SJSA1 (cell line): ENCODE measurements at places on chromosomes 6 and 20.

GRCh38 chr6:16849988-16850680 is 88.9 kb upstream of the ATXN1 start:
- DNase-seq = no peak

- no peak for DNase-seq
Observed at GRCh38 chr6:112310439-112311125, 36.5 kb upstream of the RFPL4B start.

GRCh38 chr6:111603685-111604084 is 2.0 kb downstream of the TRAF3IP2 start:
- no peak for DNase-seq

GRCh38 chr6:146950351-146950835 is 253.8 kb upstream of the STXBP5 start:
- no peak for DNase-seq

GRCh38 chr20:59939879-59940128 is 301 bp downstream of the PPP1R3D start:
- DNase-seq = no peak

- peak; percentile 6 for DNase-seq
Observed at GRCh38 chr6:38973178-38974057, 75.2 kb upstream of the GLP1R start.

GRCh38 chr20:19697415-19697814 is 60.6 kb upstream of the RIN2 start:
- no peak for DNase-seq

GRCh38 chr20:44589537-44589936 is 7.2 kb downstream of the PKIG start:
- no peak for DNase-seq

DNA sequence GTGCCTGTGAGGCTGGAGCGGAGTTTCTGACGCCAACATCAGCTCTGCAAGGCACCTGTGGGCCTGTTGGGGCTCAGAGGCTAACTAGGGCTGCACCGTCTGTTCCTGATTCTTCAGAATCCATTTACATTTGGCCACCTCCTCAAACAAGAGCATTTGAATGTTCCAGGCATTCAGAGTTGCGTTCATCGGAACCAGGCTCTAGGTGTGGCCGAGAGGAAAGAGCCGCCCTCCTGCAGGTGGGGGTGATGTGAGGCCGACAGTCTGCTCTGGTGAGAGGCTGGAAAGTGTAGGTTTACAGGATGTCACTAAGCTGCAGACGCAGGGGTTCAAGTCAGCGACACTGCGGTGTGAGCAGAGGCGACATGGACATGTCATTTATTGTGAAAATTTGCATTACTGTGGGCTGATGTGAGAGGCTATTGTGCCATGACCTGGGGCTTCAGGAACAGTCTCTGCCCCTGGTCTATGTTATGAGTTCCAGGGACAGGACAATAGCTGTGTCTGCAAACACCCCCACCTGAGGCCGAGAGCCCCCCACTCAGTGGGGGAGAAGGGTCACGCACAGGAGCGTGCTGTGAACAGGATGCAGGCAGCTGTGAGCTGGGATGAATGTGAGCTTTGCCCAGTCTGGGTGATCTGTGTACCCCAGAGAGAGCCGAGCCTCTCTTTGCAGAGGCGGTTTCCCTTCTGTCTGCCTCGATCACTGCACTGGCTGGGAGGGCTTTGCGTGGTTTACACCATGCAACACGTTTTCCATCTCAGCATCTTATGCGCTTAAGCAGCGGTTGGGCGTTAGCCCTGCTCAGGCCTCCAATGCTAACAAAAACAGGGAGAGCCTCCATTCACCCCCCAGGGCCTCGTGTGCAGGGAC is 21.1 kb downstream of the SLCO4A1 start:
- DNase-seq = no peak

- DNase-seq = no peak
Observed at GRCh38 chr6:45009576-45009975, 318.6 kb upstream of the RUNX2 start.

- no peak for DNase-seq
Observed at GRCh38 chr6:30321692-30322388, 4.9 kb upstream of the TRIM39 start.

DNA sequence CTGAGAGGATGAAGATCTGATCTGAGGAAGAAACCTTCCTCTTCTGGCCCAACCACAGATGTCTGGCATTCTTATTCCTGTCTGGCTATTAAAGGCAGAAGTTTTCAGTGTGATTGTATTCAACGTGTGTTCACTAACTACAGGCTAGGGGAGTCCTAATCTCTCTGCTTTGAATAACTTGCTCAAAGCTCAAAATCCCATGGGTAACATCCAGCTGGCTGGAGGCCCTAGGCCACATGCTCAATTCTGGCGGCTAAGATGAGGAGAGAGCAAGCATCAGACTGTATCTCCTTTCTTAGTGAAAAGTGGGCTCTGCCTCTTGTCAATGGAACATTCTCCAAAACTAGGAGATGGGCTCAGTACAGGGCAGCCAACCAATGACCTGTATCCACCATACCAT is 478.0 kb downstream of the KIF16B start:
- DNase-seq = no peak

DNA sequence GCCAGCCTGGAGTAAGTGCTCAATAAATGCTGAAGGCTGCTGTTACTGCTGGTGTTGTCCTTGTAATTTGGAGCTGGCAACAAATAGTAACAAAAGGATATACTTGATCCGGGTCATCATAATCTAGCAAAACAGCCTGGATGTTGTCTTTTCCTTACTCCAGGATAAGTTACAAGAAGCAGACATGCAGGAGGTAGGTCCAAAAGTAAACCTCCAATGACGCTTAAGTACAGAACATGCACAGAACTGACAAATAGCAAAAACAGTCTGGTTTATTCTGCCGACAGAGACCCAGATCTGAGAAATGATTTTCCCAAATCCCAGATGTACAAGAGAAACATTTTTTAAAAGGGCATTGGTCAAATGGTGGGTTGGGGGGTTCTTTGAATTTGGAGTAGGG is 93.0 kb upstream of the KCNK16 start:
- no peak for DNase-seq

- no peak for DNase-seq
Observed at GRCh38 chr6:109343518-109343917, 38.7 kb downstream of the CD164 start.

DNA sequence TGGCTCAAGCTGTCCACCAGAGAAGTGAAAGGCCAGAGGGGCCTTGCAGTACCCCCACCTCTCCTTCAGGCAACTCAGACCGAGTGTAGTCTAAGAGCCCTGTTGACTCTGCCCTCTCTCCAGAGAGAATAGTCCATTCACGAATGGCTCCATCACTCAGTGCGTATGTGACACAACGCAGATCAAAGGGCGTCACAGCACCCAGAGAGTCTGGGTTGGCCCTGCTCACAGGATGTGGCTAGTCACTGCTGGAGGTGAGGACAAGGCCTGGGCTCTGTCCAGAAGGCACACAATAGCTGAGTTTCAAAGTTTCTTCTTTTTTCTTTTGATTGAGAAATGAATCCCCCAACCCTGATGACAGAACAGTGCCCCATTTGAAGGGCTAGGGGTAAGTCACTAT is 74.1 kb downstream of the TRMT11 start:
- DNase-seq = no peak

DNA sequence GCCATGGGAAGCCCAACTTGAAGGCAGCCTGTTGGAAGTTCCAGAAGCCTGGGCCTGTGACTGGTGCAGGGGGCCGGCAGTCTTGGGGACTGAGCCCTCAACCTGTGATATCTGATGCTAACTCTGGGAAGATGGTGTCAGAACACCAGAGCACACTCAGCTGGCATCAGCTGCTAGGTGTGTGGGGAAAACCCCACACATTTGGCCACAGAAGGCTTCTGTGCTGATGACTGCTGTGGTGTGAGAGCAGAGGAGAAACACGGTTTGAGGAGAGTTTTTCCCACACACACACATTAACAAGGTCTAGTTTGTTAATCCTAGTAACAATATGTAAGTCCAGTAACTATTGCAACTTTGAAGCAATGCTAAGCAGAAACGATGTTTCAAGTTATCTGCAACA is 78.0 kb downstream of the PSMB1 start:
- no peak for DNase-seq

DNA sequence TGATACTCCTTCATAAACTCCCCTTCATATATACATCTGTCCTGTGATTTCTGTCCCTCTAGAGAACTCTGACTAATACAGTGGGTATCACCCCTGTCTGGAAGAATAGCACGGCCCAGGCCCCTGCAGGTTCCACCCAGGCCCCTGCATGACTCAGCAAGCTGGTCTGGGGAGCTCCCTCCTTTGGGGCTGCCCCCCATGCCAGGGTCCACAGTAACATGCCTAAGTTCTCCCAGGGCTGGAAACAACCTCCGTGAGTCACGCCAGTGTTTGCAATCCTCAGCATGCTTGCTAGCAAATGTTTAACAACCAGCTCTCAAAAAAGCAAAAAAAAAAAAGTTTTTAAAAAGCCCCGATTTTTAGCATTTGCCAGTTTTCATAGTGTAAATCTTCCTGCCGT is 134.3 kb upstream of the CDH4 start:
- peak; percentile 47 for DNase-seq

DNA sequence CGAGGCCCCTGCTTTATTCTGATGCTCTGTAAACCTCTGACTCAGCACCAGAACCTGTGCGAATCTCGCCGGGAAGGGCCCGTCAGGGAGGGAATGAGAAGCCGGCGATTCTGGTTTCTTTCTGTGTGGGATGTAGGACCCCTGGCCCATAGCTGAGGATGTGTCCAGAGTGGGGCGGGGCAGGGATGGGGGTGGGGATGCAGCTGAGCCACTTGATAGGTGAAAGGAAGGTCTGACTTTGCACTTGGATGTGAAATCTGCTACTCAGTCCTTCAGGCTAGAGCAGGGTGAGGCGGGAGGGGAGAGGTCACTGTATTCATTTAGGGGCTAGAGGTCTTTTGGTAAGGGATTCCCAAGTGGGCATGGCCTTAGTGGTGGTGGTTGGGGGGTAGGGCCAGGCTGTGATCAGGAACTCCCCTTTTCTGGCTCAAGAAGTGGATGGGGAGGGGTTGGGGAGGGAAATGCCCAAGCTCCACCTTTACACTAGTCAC is 2.3 kb downstream of the TOX2 start:
- no peak for DNase-seq

- no peak for DNase-seq
Observed at GRCh38 chr20:24465730-24466129, 3.7 kb upstream of the SYNDIG1 start.

DNA sequence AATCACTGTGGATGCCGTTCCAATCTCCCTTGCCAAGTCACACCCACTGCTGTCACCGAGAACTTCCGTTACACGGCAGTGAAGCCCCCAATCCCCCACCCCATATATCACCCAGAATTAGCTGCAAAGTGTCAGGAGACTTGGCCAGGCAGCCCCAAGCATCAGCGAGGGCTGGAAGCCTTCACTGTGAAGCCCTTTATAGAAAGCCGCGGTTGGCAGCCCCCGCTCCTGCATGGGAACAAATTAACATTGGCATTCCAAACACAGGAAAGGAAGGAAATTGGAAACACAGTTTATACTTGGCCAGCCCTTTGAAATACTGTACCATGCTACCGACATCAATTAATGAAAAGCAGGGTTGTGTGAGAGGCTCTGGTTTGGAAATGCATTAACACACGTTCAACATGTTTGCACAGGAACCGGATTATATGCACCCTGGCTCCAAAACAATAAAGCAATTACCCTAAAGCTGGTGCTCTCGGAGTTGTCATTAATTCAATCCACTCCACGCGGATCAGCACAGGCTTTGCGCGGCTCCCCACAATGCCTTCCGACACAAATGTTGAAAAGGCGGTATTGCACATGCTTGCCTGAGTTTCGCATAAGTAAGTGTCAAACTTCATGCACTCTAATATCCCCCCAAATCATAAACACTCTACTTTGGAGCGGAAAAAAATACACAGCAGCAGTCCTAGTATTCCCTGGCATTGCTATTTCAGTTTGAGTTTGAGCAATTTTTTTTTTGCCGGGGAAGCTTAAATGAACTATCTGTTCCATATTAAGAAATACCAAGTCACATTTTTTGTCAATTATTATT is 7.1 kb downstream of the BMP7 start:
- no peak for DNase-seq

- no peak for DNase-seq
Observed at GRCh38 chr6:48973491-48973890, 489.6 kb downstream of the MMUT start.

- no peak for DNase-seq
Observed at GRCh38 chr6:126227833-126228702, 111.8 kb upstream of the CENPW start.

GRCh38 chr6:2830183-2830582 is 11.5 kb downstream of the SERPINB1 start:
- DNase-seq = no peak

- DNase-seq = peak; percentile 89
Observed at GRCh38 chr6:10369896-10370295, 45.0 kb downstream of the TFAP2A start.

DNA sequence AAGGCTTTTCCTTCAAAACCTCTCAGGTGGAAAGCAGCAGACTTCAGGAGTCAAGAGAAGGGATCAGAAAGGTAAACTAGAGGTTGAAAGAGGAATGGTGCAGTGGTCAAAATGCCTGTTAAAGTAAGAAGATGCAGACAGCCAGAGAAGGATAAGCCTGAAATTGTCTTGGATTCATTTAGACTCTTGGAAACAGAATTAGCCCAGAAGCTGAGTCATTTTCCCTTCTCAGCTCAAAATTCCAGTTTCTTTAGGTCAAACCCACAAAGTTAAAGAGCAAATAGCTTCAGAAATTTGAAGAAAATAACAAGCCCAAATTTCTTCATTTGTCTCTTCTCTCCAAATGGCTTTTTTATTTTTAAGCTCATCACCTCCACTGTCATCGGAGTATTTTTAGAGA is 73.9 kb downstream of the DHX35 start:
- no peak for DNase-seq

DNA sequence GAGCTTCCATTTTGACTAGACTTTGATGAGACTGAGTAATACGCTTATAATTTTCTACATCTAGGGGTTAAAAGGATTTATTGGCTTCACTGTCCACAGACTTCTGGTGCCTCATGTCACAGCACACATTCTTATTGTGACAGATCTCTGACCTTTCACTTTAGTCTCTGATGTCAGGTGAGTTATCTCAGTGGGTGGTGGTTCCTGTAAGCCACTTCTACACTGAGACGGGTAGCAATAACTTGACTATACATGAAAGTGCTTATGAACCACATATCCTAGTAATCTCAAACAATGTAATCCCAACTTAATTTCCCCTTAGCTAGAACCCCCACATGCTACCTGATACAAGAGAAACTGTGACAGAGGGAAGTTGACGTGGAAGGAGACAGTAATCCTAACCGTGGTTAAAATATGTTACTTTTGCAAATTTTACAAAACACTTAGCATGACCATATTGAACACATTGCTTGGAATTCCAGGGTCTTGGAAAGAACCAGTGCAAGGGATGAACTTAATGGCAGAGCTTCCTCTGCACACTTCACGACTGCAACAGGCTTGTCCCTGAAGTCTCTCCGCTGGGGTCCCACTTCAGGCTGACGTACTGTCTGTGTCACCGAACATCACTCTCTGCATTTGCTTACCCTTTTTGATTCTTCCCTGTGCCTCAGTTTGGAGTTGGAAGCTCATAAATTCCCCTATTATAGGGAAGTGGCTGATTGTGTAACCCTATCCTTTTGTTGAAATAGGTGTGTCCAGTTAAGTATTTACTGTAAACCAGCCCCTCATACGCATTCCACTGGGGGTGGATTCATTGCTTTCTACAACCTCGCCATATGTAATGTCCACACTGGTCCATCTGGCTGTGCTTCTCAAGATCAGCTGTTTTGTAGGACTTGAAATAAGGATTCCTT is 6.4 kb upstream of the TRIM40 start:
- DNase-seq = no peak

- DNase-seq = no peak
Observed at GRCh38 chr6:48068278-48069251, 42.4 kb downstream of the PTCHD4 start.

GRCh38 chr20:45938727-45939438 is 4.4 kb downstream of the PCIF1 start:
- no peak for DNase-seq

GRCh38 chr6:122246906-122247658 is 152.4 kb upstream of the HSF2 start:
- no peak for DNase-seq
